ENCODE measurements at places on chromosomes 11 and 22. TPM values are rescaled to one million over a fixed set of nuclear protein-coding genes. Genes with fewer than 3 reads are reported as not detected.
A peak's percentile ranks its signal among the peaks of the same experiment; 100 is the strongest.

The KDELR3 gene
- 125 TPM for total RNA-seq

The FGF3 gene
- not detected for total RNA-seq

GRCh38 chr11:27857014-27857413, 156.8 kb upstream of the BDNF start:
- no peak for DNase-seq

DNA sequence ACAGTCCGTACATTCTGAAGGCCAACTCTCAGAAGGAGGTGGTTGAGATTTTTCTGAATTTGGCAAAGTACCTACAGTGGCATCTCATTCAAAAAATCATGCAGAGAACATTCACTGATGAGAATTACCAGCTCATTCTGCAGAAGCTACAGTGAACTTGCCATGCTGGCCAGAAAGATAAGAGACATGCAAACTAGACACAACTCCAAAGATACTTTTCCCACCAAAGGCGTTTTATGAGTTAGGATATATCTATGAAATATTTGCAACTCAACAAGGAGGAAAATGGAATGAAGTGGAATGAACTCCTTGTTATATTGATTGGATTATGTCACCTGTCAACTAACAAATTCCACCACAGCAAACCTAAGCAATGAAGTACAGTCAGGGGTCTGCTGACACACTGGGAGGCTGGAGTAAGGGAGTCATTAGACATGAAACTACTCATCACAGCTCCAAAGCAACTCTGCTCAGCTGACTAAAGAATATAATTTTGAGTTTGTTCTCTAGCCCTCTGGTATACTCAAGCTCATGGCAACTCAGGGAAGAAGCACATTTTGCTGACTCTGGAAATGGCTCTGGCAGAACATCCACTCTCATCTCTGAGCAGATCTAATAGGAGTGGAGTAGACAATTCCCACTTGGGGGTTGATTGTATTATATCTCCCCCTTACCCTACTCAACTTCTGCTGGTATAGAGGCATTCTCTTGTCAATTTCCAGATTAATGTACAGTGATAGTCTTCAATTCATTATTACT, 22.9 kb downstream of the MAML2 start:
- no peak for DNase-seq

GRCh38 chr11:113504586-113504985, 29.4 kb upstream of the DRD2 start:
- peak; percentile 6 for DNase-seq

All from fibroblast of villous mesenchyme (primary cell).